ENCODE measurements at places on chromosomes 3 and 15.

GRCh38 chr15:35649575-35649974, 103.6 kb upstream of the DPH6 start:
- DNase-seq, result no peak

DNA sequence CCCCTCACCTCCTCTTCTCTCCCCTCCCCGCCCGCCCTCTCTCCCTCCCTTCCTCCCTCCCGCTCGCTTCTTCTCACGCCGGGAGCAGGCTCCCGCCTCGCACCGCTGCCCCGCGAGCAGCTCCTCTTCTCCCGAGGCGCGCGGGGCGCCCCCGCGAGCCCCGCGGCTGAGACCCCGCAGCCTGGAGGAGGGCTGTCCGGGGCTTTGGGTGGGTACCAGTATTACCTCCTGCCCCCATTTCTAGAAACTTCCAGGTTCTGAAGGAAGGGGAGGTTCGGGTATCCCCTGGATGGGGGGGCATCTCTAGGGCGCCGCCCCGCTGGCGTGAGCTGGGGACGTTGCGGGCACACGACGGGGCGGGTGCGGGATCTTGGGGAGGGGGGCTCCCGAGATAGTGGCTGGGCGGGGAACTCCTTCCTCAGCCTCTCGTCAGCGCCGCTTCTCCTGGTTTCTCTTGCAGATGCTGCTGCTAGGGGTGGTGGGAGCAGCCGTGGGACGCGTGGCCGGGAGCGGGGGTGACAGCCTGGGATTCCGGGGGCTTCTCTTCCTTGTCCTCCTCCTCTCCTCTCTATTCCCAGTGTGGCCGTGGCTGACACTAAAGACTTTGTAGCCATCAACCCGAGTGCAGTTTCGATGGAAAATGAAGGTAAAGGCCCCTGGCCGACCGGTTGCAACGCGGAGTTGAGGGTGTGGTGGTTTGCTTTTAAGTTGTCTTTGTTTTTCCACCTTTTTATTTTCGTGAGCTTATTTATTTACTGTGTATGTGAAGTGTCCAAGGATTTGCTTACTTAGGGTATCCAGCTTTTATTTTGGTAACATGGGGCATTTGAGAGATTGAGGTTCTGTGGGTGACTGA, 474 bp downstream of the ATP2C1 start:
- peak; percentile 53 for DNase-seq

- DNase-seq, result no peak
These were observed 17.4 kb upstream of the KCNMB2 start for GRCh38 chr3:178518660-178519396.

GRCh38 chr15:65431731-65432130, 9.0 kb upstream of the IGDCC4 start:
- no peak for DNase-seq

GRCh38 chr15:60917461-60918145, 311.5 kb downstream of the RORA start:
- no peak for DNase-seq

DNA sequence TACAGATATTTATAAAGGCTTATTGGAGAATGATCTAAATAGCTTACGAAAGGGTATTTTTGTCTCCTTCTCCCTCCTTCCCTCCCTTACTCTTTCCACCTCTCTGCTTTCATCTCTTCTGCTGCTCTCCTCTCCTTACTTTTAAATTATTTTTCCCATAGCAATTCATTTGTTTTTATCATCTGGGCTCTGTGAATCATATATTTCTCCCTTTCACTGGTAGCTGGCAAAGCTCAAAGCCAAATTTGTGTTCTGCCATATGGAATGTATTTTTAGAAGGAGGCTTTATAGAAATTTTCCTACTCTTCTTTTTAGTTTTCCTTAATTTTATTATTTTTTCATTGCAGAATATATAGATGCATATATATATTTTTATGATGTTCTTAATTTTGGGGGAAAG, 385.8 kb downstream of the C3orf38 start:
- no peak for DNase-seq

DNA sequence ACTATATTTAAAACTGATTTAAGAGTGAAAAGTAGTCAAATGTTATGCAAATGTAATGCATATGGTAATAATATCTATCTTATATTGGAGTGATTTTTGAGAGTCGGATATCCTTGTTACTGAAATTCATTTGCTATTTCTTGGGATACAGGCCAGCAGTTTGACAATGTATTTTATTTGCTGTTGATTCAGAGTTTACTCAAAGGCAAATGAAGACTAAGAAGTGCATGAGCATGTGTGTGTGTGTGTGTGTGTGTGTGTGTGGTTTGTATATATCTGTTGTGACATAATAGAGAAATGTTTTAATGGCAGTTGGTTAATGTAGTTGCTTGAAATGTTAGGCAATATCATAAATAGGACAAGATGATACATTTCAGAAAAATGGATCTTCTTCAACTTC, 39.0 kb downstream of the UNC13C start:
- no peak for DNase-seq

DNA sequence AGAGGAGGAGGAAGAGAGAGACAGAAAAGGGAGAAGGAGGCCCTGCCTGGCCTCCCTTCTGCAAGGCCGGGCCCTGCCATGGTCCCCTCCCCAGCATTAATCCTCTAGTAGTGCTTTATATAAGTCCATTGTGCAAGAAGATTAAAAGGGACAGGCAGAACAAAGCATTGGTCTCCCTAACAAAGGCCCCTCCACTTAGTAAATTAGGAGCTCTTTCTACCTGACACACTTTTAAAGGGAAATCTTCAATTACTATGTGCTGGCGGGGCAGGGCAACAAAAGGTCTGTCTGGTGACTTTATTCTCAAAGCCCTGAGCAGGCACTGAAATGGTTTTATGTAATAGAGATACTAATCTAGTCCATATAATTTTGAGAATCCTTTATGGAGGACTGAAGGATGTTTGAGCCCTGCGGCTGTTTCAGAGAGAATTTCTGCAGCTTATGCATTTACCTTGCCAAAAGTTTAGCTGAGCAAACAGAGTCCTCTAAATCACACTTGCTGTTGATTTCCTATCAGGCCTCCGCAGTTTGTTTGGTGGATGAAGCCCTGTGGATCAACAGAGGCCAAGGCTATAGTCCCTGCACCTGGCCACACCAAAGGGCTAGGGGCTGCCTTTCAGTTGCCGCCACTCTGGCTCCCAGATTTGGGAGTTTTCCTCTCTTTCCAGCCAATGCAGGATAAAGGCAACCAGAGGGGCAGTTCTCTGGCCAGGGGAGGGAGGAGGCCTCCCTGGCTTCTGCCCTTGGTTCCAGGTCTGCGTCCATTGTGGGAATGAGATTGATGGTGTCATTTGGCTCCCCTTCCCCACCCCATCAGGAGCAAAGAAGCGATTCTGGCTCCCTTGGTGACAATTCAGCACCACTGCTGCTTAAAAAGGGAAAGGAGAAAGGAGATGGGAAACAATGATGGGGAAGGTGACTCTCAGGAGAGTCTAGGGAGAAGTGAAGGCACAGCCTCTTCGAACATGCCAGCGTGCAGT, 148.0 kb downstream of the MEGF11 start:
- DNase-seq, result no peak

DNA sequence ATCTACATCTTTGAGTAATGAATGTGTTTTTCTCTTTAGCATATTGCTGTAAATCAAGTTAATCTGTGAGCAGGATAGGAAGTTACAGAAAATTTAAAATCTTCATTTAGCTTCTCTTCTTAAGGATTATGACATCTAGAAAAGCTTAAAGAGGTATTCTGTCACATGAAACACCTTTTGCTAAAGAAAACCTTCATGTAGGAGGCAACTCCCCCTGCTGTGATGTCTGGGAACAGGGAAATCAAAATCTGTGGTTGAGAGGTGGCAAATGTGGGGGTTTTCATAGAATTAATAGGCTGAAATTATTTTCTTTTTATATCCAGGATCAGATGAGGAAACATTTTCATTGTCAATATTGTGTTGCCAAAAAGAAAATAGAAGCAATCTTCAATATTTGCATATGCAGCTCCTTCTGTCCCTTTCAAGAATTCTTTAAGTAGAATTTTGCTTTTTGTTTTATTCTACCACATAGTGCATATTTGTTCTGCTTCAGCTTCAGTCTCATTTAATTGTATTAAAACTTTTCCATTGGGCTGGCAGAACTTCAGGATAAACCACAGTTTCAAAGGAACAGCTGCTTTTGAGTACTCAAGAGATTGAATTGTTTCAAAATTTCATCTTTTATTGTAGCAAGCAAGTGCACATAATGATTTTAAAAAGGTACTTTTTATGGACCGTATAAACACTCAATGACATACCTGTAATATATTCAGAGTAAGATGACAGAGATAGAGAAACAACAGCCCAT, 128.4 kb downstream of the RAP2B start:
- DNase-seq, result no peak

Data from head of caudate nucleus (tissue), 42 donors.